ENCODE measurements at places on chromosomes 5 and 9.

DNA sequence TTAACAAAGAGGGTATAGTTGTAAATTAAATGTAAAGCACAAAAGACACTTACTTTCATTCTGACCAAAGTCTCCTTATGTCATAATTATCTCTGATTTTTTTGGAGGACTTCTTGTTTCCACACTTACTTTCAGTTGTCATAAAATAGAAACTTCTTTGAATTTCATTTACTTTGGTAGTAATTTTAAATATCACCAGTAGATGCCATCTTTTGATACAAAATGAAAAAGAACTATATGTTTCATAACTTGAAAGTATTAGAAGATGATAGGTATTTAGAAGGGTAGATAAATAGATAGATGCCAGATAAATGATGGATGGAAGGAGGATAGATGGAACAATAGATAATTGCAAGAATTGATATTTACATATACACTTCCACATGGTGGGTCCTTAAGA lies 1865.3 kb upstream of the CDH9 start:
- no peak for DNase-seq

DNA sequence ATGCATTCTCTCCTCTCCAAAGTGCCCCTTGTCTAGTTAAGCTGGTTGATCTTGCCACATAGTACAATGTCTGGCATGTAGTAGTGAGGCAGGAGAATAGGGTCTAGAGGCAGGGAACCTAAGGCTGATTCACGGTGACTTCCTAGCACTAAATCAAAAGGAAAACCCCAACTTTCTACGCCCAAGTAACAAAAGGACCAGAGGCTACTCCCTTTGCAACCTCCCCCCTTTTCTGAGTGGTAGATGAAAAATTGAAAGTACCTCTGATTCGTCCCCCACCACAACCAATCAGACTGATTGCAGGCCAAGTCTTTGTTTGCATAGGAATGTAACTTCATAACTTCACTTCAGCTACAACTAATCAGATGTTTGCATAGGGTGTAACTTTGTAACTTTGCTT lies 278.8 kb downstream of the PSAT1 start:
- no peak for DNase-seq

DNA sequence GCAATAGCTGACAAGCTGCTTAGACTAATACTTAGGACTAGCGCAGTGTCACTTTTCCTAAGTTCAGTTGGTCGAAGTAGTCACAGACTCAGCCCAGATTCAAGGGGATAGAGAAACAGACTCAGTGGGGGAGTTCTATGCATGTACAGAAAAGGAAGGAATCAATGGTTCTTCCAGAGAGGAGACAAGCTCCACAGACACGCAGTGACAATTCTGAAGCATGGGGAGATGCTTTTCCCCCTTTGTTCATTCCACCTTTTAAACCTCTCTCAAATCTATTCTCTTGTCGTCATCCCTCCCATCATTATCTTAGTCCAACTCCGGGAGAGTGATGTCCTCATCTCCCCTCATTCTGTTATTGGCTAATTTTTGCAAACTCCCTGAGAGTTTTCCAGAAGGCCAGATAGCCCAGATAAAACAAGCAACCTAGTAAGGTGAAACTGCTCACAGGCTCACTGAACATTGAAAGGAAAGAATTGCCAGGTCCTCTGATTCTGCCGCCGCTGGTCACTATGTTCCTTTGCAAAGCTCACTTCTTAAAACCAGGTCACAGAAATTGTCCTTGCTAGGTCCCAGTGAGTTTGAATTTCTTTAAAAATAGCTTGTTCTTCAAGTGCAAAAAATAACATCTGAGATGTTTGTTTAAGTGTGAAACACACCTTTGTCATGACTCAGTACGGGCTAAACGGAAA lies 13.4 kb upstream of the STRBP start:
- no peak for DNase-seq

- no peak for DNase-seq
These were observed 10.9 kb downstream of the AK1 start for GRCh38 chr9:127866535-127866934.

- no peak for DNase-seq
These were observed 172.6 kb downstream of the SH3GL2 start for GRCh38 chr9:17751486-17751885.

GRCh38 chr5:59893429-59894227 lies at the start of gene PDE4D:
PDE4D (minus strand) TSS chr5:59893726.
- DNase-seq, result peak; percentile 64

DNA sequence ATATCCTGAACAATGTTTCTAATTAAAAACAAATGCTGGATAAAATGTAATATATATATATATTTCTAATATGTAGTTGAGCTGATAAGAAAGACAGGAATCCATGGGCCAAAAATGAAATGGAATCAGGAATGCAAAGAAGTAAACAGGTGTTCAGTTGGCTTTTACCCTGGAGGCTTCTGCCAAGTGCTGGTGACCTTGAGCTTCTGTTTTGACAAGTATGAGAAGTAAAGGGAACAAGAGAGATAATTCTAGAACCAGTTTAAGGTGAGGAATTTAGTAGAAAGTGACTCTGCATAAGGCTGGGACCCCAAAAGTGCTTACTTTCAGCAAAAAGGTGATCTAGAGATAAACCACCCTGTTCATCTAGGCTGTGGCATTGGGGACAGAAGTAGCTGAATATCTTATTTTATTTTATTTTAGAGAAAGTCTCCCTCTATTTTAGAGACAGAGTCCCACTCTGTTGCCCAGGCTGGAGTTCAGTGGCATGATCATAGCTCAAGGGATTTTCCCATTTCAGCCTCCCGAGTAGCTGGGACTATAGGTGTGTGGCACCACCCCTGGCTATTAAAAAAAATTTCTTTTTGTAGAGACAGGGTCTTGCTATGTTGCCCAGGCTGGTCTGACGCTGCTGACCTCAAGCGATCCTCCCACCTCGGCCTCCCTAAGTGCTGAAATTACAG lies 27.0 kb downstream of the DCAF10 start:
- no peak for DNase-seq

DNA sequence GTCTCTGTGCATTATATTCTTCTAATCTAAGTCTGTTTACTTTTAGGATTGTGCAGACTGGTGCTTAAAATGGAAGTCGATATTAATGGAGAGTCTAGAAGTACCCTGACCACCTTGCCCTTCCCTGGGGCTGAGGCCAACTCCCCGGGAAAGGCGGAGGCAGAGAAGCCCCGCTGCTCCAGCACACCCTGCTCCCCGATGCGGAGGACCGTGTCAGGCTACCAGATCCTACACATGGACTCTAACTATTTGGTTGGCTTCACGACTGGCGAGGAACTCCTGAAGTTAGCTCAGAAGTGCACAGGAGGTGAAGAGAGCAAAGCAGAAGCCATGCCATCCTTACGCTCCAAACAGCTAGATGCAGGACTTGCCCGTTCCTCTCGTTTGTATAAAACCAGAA lies 17.3 kb downstream of the MACIR start:
- DNase-seq, result no peak

- no peak for DNase-seq
These were observed 76.5 kb upstream of the CTNNA1 start for GRCh38 chr5:138676556-138677193.

- no peak for DNase-seq
These were observed 529.5 kb upstream of the RGMB start for GRCh38 chr5:98243972-98244371.

DNA sequence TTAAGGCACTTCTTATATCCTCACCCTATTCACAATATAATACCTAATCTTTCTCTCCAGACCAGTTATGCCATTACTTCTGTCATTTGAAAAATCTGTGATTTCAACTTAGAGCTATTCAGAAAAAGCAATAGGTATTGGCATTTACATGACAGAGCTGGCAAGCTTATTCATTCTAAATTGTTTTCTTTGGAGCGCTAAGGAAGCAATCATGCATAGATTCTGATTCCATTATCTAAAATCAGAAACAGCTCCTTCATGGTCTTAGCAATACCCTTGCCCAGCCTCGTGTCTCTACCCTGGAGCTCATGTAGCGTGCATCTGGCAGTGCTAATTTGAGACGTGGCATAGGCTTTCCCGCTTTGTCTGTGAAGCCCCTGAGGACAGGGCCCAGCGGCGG lies 4.5 kb downstream of the SLC1A1 start:
- no peak for DNase-seq

- no peak for DNase-seq
These were observed 6.5 kb upstream of the PLEKHG4B start for GRCh38 chr5:85334-85995.

DNA sequence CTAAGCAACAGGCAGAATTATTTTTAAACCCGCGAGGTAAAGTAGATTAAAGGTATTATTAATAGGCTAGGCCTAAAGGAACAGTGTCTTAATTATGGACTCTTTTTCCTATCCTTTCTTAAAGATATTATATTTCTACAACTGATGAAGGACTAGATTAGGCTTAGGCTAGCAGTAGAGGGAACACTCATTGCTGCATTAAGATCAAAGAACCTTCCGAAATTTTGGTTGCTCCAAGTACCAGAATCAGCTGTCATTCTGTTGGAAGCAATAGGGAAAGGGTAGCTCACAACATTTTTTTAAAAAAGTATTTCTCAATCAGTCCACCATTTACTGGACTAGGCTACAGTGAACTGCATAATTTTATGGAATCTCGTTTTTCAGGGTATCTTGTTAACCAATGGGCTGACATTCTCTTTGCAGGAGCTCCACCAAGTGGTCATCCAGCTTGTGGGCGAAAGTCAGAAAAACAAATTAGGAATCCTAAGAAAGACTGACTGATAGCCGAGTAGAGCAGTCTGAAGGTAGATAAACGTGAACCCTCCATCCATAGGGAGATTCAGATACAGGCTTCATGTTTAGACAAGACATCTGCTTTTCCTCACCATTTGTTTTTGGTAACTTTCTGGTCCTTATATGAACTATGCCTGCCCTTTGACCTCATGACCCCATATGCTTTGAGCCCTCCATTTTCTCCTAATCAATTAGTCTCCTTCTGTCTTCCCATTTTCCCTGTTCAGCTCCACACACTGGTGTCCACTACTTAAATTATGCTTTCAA lies 103.6 kb upstream of the CHD1 start:
- DNase-seq, result peak; percentile 77

DNA sequence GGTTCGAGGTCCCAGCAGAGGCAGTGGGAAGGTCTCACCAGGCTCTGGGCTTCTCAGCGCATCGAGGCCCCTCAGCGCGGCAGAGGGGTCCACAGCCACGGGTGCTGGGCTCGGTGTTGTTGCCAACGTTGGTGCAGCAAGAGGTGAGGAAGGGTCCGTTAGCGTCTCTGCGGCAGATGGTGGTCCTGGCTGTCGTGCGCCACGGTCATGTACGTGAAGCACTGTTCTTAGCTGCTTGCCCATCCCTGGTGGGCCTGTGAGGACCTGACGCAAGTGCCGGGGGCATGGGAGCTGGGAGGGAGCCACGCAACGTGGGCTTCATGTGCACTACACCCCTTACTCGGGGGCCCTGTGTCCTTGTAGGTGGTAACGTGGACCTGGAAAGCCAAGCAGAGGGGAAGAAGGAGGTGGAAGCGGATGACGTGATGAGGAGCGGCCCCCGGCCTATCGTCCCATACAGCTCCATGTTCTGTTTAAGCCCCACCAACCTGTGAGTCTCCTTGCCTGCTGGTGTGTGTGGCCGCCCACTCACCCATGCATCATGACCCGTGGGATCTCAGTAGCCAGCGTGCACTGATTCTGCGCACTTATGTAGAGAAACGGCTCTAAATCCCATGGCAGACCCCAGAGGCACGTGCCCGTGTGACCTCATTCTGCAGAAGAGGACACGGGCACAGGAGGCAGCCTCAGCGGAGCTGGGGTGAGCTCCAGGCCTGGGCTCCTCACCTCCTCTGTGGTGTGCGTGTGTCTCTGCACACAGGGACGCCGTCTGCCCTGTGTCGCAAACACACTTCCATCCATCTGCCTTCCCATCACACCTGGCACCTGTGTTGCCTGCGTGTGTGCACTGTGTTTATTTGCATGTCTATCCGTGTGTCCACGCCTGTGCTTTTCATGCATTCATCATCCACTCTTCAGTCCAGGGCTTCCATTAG lies 166.1 kb downstream of the CACNA1B start:
- no peak for DNase-seq

- no peak for DNase-seq
These were observed 35.7 kb upstream of the SLC36A2 start for GRCh38 chr5:151383011-151383410.

DNA sequence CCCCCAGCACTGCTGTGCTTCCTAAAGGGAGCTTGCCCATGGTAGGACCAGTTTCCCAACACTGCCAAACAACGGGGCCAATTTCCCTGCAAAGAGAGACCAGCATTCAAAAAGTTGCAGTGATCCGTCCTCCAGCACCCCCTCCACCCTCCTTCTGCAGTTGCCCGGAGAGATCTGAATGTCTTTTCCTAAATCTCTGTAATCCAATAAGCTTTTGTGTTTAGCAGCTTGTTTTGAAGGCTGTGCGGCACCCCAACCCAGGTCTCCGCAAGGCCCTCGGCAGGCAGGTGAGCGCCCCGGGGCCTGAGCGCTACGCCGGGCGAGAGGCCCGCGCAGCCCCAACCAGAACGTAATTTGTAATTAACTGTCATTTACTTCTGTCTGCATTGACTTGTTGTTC lies 366.9 kb upstream of the IRX2 start:
- DNase-seq, result no peak

DNA sequence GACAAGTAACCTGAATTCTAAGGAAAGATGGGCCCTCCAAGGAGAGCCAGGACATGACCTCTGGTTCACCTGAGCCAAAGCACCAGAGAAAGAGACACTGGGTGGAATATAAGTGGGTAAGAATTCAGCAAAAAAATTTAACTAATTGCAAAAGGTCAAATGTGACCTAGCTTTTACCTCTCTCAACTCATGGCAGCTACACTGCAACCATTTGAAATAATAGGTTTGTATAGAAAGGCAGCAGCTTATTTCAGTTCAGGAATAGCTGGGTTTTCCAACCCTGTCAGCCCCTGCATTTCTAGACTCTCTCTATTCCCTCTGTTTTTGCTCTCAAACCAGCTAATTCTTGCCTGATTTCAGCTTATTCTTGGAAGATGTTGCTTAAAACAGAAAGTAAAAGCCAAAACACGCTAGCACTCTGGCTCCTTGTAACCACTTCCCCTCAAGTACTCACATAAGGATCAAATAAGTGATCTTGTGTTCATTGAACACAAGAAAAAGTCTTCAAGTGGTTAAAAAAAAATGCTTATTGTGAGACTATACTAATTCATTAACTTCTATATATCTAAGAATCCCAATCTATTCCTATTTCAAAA lies 101.1 kb upstream of the NR4A3 start:
- peak; percentile 78 for DNase-seq

GRCh38 chr5:134289509-134290113 lies 63.7 kb upstream of the PPP2CA start:
- peak; percentile 84 for DNase-seq

GRCh38 chr5:75236322-75237316 lies at the start of gene ANKRD31:
ANKRD31 (minus strand) TSS chr5:75236878; CDS start chr5:75236686, 192 bp downstream.
- DNase-seq, result peak; percentile 94

DNA sequence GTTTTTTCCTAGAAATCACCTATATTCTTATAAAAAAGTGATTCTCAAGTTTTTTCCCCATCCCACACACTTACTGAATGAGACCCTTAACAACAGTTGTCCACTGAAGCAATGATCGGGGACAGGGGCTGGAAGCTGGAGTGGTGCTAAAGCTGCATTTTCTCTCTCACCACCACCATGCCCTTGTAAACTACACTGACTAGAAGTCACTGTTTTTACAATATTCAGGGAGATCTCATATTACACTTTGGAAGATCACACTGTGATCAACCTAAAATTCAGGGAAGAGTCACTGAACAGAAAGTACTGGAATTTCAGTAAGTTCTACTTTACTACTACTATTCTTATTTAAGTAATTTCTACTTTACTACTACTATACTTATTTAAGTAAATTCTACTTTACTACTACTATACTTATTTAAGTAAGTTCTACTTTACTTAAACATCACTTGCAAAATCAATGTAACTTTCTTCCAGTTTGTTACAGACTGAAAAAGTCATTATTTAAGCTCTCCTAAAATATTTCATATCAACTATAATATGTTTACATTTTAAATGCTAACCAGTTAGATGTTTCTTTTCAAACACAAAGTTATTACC lies 164.3 kb downstream of the AGTPBP1 start:
- no peak for DNase-seq

- DNase-seq, result peak; percentile 64
These were observed 55.4 kb upstream of the MIER3 start for GRCh38 chr5:57007344-57007743.

All from suppressor macrophage treated with lipopolysaccharide for 4 hours (primary cell).